Inflammatory macrophage (primary cell): ENCODE measurements at places on chromosomes 5 and 9.

DNA sequence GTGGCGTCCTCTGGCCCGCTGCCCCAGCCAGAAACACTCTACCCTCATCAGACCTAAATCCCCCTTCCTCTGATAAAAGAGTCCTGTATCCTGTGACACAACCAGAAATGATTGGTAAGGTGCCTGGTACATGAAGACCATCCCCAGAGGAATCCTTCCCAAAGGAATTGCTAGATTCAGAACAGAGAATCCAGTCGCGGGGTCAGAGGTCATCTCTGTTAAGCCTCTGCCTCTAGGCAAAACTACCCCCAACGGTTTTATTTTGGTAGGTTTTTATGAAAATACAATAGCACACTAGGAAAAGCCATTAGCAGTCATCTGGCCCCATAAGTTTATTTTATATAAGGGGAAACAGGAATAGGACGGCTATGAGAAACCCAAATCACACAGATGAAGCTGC is 102.4 kb upstream of the HAND1 start:
- no peak for DNase-seq

- DNase-seq = no peak
Observed at GRCh38 chr9:34503406-34503805, 19.4 kb downstream of the ENHO start.

- no peak for DNase-seq
Observed at GRCh38 chr5:114402206-114402605, 40.3 kb downstream of the KCNN2 start.

DNA sequence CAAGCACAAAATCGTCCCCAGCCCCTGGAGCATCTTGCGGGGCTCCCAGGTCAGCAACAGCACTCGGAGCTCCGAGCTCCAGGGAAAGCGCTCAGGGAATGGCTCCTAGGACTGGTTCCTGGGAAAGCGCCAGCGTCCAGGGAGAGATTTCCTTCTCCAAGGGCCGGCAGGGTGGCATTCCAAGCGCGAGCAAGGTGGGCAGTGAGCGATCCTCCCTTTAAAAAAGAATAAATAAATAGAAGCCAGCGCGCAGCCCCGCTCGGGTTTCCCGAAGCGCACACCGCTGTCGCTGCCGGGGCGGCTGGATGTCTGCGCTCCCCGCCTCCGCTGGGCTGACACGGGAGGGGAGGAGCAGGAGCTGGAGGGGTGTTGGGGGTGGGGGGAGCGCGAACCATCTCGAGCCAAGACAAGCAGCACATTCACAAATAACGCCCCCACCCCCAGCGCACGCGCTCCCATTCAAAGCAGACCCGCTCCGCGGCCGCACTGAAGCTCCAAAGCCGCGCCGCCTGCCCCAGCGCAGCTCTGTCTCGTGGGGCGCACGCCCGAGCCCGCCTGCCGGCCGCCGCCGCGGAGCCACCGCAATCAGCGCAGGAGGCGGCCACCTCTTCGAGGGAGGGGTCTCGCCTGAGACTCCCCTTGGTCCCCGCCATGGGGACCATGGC is 327.4 kb downstream of the SH3GL2 start:
- DNase-seq = no peak

DNA sequence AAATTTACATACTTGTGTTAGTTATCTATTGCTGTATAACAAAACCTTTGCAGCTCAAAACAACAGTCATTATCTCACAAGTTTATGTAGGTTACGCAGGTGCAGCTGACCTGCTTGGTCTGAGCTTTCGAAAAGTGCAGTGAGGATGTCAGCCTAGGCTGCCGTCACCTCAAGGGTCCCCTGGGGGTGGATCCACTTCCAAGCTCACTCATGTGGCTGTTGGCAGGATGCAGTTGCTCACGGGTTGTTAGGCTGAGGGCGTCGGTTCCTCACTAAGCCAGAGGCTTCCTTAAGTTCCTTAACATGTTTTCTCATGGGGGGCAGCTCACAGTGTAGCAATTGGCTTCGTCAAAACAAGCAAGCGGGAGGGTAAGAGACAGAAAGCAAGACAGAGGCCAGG is 139.8 kb downstream of the DOCK8 start:
- no peak for DNase-seq

- DNase-seq = peak; percentile 65
Observed at GRCh38 chr9:110874963-110875674, 163.2 kb downstream of the LPAR1 start.

- DNase-seq = no peak
Observed at GRCh38 chr5:9589049-9589835, 40.9 kb downstream of the TAS2R1 start.

DNA sequence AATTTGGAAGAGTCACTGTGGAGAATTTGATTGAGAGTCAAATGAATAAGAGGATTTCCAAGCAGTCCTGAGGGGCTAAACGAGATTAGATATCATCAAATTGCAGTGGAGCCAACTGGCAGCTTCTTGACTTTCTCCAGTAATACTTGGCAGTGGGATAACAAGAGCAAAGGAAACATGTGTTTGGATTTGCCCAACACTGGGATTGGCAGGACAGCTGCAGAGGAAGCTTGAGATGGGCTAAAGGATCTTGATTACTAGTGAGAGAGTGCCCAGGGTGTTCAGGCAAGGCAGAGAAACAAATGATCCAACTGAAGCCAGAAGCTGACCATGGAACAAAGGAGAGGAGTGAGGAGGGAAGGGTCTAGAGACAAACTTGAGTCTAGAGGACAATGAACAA is 356.0 kb upstream of the ISL1 start:
- no peak for DNase-seq

DNA sequence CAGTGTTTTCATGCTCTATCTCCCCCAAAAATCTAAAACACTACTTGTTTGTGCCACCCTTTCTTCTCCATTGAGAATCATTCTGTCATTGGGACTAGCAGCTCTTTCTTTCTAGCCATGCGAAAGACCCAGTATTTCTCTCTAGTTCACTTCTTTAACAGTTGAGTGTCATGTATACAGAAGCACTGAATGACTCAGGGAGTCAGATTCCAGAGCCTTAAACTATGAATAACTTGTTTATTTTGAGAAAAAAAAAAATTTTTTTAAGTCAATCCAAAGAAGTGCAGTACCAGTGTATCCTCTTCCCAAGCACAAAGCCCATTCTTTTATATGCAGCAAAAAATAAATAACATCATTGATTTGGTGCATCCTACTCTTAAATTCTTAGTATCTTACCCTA is 415.4 kb upstream of the GRAMD2B start:
- no peak for DNase-seq
